ENCODE measurements at places on chromosomes 12 and 14.

DNA sequence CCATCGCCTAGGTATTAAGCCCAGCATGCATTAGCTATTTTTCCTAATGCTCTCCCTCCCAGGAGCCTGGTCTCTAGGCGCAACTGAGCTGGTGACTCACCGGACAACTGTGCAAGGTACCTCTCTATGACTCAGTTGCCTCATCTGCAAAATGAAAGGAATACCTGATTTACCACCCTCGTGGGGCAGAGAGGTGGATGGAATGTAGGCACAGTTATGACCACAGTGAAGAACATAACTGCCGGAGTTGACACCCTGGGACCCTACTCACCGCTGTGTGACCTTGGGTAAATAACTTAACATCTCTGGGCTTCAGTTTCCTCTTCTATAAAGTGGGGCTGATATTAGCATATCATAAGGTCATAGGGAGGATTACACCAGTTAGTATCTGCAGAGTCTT is 22.6 kb downstream of the BCL11B start:
- no peak for DNase-seq

DNA sequence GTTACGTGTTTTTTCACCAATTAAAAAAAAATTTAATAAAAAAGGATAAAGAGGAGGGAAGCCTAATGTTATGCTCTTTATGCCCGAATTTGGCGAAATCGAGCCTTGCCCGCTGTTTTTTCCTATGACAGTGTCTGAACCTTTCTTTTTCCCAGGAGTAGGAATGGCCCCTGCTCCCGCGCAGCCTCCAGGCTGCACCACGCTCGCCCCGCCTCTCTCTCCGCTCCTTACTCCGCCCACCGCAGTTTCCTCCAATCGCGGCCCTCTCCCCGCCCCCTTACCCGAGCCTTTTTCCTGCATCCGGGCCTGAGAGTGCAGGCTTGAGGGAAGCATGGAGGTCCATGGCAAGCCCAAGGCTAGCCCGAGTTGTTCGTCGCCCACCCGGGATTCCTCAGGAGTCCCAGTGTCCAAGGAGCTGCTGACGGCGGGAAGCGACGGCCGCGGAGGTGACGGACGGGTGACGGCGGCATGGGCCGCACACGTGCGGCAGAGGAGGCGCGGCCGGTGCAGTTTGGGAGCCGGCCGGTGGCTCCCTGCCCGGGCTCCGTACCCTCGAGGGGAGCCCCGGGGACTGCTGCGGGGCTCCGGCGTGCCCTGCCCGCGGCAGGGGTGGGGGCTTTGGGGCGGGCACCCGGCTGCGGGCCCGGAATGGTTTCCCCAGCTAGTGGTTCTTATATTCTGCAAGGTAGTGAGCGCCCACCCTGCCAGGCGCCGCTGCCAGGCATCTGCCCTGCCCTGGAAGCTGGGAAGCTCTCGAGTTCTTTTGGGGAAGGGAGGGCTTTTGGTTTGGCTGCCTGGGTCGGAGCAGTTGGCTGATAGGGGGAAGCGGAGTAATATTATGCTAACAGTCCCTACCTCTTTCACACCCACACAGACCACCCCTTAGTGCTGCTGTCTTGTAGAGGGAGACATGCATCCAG is at the start of gene NOPCHAP1:
Gene NOPCHAP1 (plus strand): TSS at position 295 of the 920 bp plus-strand sequence. CDS start 37 bp downstream, at position 332.
- DNase-seq: peak; percentile 82

DNA sequence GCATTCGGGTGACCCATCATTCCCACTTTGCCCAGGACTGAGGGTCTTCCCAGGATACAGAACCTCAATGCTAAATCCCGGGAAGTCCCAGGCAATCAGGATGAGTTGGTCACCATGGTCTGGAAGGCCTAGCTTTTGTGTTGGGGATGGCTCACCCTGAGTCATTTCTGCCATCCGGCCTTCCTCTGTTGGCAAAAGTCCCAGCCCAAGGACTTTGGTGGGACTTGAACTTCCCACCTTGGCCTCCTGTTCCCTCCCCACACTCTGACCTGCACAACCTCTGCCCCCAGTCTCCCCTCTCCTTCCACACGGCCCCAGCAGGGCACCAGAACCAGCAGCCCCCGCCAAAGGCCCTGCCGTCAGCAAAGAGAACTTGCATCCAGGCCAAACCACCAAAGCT is 24.6 kb upstream of the NCOR2 start:
- no peak for DNase-seq

- no peak for DNase-seq
Measured at GRCh38 chr14:29442696-29443095, 485.0 kb downstream of the PRKD1 start.
